ENCODE measurements at places on chromosomes 1 and 21.

- DNase-seq: no peak
Measured at GRCh38 chr21:45590246-45590725, 48.0 kb upstream of the SLC19A1 start.

- DNase-seq: no peak
Measured at GRCh38 chr1:28135371-28136168, 40.9 kb downstream of the PTAFR start.

- DNase-seq: no peak
Measured at GRCh38 chr1:111008031-111008430, 44.3 kb upstream of the LRIF1 start.

DNA sequence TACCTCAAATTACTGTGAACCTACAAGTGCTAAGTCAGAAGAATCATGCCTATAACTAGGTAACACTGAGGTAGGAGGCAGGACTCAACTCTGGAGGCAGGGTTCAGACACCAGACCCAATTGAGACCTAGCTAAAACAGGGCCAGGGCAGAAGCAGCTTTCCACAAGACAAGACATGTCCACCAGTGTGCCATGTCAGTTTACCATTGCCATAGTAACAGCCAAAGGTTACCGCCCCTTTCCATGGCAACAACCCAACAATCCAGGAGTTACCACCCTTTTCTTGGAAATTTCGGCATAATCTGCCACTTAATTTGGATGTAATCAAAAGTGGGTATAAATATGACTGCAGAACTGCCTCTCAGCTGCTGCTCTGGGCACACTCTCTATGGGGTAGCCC, 432.3 kb downstream of the DPYD start:
- no peak for DNase-seq

- no peak for DNase-seq
Measured at GRCh38 chr21:33844104-33844889, 71.3 kb downstream of the ATP5PO start.

GRCh38 chr1:54697896-54698295, 17.8 kb upstream of the TTC4 start:
- DNase-seq: no peak

GRCh38 chr1:156154317-156154749, 948 bp downstream of the SEMA4A start:
- no peak for DNase-seq

GRCh38 chr1:178493301-178493741, 3.4 kb downstream of the CLEC20A start:
- no peak for DNase-seq

DNA sequence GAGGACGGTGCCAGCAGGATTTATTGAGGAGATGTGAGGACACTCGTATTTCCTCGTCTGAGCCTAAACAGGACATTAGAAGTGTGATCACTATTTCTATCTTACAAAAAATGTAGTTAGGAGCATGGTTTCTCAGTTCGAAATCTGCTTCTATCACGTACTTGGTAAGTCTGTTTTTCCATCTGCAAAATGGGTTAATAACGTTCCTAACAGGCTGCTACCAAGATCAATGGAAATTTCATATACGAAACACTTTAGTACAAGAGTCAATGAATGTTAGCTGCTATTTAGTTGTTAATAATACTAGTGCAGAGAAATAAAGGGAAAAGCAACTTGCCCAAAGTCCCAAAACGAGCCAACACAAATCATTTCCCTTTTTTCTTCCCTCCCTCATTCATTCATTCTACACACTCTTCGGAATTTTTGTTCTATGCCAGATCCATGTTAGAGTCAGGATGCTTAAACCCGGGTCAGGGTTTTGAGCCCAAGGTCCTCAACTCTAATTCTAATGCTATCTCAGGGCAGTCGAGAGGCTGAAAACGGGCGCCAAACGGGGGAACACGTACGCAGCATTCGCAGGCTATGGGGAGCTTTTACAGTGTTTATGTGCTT, 608 bp downstream of the SNRNP40 start:
- no peak for DNase-seq

DNA sequence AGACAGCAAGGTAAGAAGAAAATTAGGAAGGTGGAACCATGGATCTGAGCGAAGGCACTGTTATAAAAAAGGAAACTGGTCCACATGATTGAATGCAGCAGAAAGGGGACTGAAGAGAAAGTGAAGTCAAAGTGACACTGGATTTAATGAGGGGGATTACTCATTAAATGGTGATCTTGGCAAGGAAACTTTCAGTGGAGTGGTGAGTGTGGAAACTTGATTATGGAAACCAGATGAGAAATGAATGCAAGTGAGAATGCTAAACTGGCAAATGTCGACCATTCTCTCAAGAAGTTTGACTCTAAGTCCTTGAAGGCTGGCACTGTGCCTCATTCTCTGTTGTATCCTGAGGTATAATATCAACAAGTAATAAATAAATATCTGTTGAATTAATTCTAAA, 23.3 kb downstream of the COLGALT2 start:
- no peak for DNase-seq

GRCh38 chr21:32299695-32300094, 1.0 kb downstream of the MRAP start:
- DNase-seq: no peak

GRCh38 chr1:22857661-22858060, 115.0 kb downstream of the LACTBL1 start:
- DNase-seq: no peak

- DNase-seq: no peak
Measured at GRCh38 chr1:213054733-213055591, 3.9 kb downstream of the RPS6KC1 start.
